Stimulated activated CD4-positive, alpha-beta T cell treated with anti-CD3 and anti-CD28 coated beads, Interleukin-2, amount 100 ng/mL, for 4 hours (primary cell): ENCODE measurements at places on chromosomes 7 and 10.
A peak's percentile ranks its signal among the peaks of the same experiment; 100 is the strongest.

DNA sequence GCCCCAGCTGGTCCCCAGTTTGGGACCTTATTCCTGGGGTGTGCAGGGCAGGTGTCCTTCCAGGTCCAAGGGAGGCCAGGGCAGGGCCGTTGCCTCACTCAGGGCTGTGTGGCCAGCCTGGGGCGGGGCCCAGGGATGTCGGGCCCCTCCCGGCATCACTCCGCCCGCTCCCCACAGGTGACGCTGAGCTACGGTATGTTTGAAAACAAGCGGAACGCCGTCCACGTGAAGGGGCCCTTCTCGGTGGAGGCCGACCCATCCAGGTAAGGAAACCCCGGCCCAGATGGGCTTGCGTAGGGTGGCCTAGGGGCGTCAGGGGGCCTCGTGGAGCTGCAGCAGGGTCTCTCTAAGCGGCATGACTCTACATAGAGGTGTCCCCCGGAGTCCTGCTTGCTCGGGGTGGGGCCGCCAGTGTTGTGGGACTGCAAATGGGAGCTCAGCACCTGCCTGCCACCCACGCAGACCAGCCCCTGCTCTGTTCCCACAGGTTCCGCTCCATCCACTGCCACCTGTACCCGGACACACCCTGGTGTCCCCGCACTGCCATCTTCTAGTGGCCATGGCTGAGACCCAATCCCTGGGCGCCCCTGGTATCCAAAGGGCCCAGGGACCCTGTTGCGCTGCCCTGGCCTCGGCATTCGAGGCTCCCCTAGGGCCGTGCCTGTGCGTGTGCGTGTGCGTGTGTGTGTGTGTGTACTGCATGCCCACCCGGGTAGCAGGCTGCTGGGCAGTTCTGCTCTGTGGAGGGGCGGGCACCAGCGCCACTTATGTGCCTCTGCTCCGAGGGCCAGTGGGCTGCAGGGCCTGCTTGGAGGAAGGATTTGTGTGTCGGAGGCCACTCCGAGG, 7.3 kb downstream of the LFNG start:
- DNase-seq = no peak

- DNase-seq = peak; percentile 30
Measured at GRCh38 chr7:6256677-6257535, 15.5 kb downstream of the CYTH3 start.

GRCh38 chr7:37757563-37757962, 74.0 kb downstream of the GPR141 start:
- DNase-seq = no peak

GRCh38 chr10:95350219-95350829, 59.5 kb upstream of the PDLIM1 start:
- no peak for DNase-seq

DNA sequence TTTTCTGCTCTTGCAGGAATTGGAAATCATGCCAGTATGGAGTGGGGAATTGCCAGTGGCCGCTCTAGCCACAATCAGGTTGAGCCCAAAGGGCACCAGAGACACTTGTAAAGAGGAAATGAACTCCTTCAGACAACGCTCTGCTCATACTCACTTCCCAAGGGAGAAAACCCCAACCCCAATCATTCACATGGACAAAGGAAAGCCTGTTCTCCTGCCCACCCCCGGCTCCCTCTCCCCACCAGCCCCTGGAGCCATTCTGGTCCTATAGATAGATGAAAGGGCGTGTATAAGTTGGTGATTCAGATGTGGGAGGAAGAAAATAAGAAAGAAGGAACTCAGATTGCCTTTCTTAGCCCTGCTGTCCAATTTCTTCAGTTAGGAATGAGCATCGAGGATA, 57.4 kb downstream of the GFRA1 start:
- no peak for DNase-seq

- no peak for DNase-seq
Measured at GRCh38 chr7:112668561-112668960, 121.6 kb downstream of the TMEM168 start.

DNA sequence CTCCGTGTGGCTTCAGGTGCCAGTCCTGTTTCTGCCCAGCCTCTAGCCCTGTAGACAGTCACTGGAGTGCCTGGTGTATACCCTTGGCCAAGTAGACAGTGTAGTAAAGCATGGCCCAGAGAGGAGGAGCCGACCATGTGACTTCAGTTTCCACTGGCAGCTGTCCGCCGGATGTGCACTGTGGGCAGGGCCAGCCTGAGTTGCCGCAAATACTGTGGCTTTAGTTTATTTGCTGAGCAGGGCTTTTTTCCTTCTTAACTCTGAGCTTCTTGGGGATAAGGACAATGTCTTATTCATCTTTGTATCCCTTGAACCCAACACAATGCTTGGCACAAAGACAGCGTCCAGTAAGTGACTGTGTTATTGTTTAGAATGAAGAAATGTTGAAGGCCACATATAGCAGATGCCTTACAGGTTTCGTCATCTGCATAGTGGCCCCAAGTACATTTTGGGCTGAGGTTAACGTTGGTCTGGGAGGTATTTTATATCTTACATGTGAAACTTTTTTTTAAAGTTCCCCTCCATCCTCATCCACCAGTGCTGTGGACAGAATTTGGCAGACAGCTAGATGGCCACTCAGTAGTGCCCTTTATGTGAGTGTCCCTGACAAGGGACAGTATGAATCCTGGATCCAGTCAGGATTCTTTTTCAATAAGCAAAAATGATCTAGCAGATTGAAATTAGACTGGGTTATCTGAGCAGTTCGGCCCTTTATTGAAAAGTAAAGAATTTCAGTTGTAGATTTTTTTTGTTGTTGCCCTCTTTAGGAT, 40.6 kb downstream of the CYP17A1 start:
- peak; percentile 27 for DNase-seq

GRCh38 chr7:94348142-94348541, 46.6 kb upstream of the COL1A2 start:
- DNase-seq = no peak

GRCh38 chr10:33066558-33067236, 108.7 kb upstream of the ITGB1 start:
- DNase-seq = no peak

DNA sequence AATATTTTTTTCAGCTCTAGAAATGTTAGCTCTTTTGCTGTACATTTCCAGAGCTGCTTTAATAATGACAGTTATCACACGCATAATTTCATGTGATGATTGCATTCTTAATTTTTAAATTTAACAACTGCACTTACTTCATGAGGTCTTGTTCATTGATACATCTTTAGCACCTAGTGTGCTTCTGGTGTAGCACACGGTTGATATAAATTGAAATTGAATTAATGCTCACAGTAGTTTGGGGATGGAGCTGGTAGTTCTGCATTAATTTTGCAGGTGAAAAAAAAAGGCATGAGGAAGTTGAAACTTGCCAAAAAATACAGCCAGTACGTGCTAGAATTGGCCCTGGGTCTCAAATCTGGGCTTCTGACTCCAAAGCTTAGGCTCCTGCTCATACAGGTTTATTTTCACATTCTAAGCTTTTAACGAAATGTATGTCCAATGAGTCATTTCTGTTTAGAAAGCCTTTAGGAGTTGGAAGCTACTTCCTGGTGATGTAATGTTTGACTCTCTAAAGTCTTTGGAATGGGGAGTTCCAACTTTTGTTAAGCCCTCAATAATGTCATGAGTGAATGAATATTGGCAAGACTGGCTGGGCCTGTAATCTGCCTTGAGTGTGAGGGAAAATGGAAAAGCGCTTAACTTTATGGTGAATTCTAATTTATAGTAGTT, 62.5 kb downstream of the DAGLB start:
- no peak for DNase-seq

DNA sequence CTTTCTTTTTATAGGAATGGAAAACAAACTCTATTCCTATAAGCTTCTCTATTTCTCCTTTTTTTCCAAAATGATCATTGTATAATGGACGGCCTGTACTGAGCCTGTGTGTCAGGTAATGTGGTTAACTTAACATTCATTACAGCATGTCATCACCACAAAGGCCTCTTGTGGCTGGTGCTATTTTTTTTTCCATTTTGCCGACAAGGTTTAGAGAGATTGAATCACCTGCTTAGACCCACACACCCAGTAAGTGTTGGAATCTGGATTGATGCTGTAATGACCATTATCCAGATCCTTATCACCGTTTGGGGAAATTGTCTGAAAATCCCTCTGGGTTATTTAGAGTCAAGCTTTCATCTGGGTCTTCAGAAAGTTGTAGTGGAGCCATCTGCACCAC, 18.5 kb downstream of the AKR1B15 start:
- no peak for DNase-seq
